BJ (cell line): ENCODE measurements at places on chromosomes 2 and 18.
A peak's percentile ranks its signal among the peaks of the same experiment; 100 is the strongest.

- DNase-seq: no peak
These were observed 1.1 kb downstream of the TFCP2L1 start for GRCh38 chr2:121283670-121284462.

GRCh38 chr2:158931572-158931971, 36.9 kb upstream of the TANC1 start:
- DNase-seq: no peak

DNA sequence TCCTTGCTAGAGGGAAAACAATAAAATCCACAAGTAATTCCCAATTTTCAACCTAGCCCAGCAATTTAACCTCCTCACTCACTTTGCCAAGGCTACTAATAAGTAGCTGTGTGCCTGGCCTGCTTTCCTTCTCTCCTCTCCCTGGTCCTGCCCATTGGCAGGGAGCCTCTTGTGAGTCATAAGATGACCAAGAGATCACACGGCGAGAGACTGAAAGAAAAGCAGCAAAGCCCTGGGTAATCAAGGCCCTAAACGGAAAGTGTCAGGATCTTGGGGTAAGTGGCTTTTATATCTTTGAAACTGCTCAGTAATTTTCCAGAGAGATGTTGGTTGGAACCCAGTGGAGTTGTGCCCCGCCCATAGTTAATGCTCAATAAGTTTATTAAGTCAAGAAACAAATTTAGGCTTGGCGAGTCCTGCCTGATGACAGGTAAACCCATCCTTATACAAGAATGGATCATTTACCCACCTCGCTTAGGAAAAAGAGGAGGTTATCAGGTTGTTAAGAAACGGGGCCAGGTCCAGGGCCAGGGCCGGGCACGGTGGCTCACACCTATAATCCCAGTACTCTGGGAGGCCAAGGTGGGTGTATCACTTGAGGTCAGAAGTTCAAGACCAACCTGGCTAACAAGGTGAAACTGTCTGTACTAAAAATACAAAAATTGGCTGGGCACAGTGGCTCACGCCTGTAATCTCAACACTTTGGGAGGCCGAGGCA, 10.0 kb upstream of the ADAM17 start:
- DNase-seq: peak; percentile 87

- no peak for DNase-seq
These were observed 121.6 kb downstream of the MTCL1 start for GRCh38 chr18:8826971-8827370.

GRCh38 chr2:159230145-159230877, 56.2 kb downstream of the WDSUB1 start:
- DNase-seq: no peak

- DNase-seq: no peak
These were observed 196.8 kb downstream of the SLC8A1 start for GRCh38 chr2:40255103-40255502.

- no peak for DNase-seq
These were observed 23.3 kb downstream of the PUM2 start for GRCh38 chr2:20327370-20327769.
